ENCODE measurements at places on chromosomes 2 and 18. TPM values are rescaled to one million over a fixed set of nuclear protein-coding genes. Genes with fewer than 3 reads are reported as not detected.

The EVX2 gene
- total RNA-seq = not detected

DNA sequence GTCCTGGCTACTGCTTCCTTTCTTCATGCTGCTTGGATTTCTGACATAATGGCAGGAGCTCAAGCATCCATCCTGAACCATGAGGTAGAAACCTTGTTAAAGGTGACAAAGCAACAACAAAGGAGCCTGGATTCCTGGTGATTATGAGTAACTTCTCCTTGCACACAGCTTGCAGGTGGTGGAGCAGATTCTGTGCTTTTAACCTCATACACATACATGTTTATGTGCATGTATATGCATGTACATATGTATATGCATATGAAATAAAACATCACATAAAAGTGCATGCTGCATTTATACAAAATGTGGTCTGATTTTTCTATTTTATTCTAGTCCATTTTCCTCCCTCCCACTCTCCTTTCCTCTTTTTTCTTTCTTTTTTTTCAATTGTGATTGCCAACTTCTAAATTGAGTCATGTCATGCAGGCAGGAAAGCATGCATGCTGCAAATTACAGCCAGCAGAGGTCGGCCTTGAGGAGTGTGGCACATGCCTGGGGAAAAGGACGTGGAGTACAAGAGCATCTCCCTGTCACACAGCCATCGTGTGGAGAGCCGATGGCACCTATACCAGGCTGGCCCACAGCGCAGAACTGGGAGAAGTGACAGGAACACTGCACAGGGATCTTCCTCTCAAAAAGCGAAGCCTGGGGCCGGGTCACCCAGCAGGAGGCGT is 17.9 kb downstream of the LCT start:
- H3K4me1 ChIP-seq = no peaks in the 10 kb centered on the region
- no peak overlapping the region for H3K27ac ChIP-seq
- H3K4me3 ChIP-seq = no peak overlapping the region
- H3K27me3 ChIP-seq = no peaks in the 10 kb centered on the region
- no peaks in the 10 kb centered on the region for H3K36me3 ChIP-seq
- DNase-seq = no peak

The UGT1A1 gene
- total RNA-seq = 0.24 TPM

The TMEM17 gene
- total RNA-seq = 1.8 TPM

- no peaks in the 10 kb centered on the region for H3K36me3 ChIP-seq
- H3K4me3 ChIP-seq = no peak overlapping the region
- no peak overlapping the region for H3K27ac ChIP-seq
- no peak for DNase-seq
- no peaks in the 10 kb centered on the region for H3K27me3 ChIP-seq
Measured at GRCh38 chr2:120421830-120422175, 75.9 kb downstream of the INHBB start.
